Skin of body (tissue), 3 donors: ENCODE measurements at places on chromosomes 1 and 21. TPM values are rescaled to one million over a fixed set of nuclear protein-coding genes. Genes with fewer than 3 reads are reported as not detected.

SPRR2B gene
- total RNA-seq, result not detected

MCM3AP gene
- total RNA-seq, result 83.8 TPM

SYT14 gene
- total RNA-seq, result 1.2 TPM

MAN1C1 gene
- total RNA-seq, result 7.9 TPM

PLEKHO1 gene
- 23.2 TPM for total RNA-seq

DDAH1 gene
- total RNA-seq, result 20.7 TPM

ARHGAP30 gene
- total RNA-seq, result 7.9 TPM

ZBTB18 gene
- 14.4 TPM for total RNA-seq

RSPO1 gene
- total RNA-seq, result 10.4 TPM

CSF3R gene
- total RNA-seq, result 21.7 TPM

NUAK2 gene
- 2.0 TPM for total RNA-seq

OVAAL gene
- total RNA-seq, result not detected

NPHS2 gene
- not detected for total RNA-seq

GPR153 gene
- total RNA-seq, result 17.4 TPM

CRNN gene
- total RNA-seq, result 4.3 TPM

ESRRG gene
- total RNA-seq, result 2.3 TPM

RYR2 gene
- 1.1 TPM for total RNA-seq

SOX13 gene
- 8.6 TPM for total RNA-seq

FNDC5 gene
- 25.4 TPM for total RNA-seq

CAPN8 gene
- 16.4 TPM for total RNA-seq

FCGR2B gene
- total RNA-seq, result 2.8 TPM

LCE1C gene
- 9.3 TPM for total RNA-seq

VSIG8 gene
- total RNA-seq, result 8.2 TPM

RIMS3 gene
- total RNA-seq, result 0.59 TPM

F13B gene
- not detected for total RNA-seq

CACHD1 gene
- total RNA-seq, result 25.4 TPM

MYOG gene
- 11.0 TPM for total RNA-seq

PLA2G2F gene
- 3.0 TPM for total RNA-seq

PRKCZ gene
- total RNA-seq, result 10.8 TPM

MTF2 gene
- 35.4 TPM for total RNA-seq

USP21 gene
- total RNA-seq, result 8.4 TPM

LORICRIN gene
- 39.6 TPM for total RNA-seq

TNNT2 gene
- 9.7 TPM for total RNA-seq

OR2L2 gene
- total RNA-seq, result not detected

FOXO6 gene
- total RNA-seq, result 4.1 TPM

C1orf159 gene
- total RNA-seq, result 6.9 TPM

RAB42 gene
- 6.4 TPM for total RNA-seq
